Common myeloid progenitor, CD34-positive (primary cell): ENCODE measurements at places on chromosomes 12 and 14.

DNA sequence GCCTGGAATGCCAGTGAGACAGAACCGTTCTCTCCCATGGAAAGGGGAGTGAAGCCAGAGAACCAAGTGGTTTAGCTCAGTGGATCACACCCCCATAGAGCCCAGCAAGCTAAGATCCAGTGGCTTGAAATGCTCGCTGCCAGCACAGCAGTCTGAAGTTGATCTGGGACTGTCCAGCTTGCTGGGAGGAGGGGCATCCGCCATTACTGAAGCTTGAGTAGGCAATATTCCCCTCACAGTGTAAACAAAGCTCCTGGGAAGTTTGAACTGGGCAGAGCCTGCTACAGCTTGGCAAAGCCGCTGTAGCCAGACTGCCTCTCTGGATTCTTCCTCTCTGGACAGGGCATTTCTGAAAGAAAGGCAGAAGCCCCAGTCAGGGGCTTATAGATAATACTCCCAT lies 374.3 kb upstream of the DCN start:
- H3K27ac ChIP-seq, result no peak overlapping the region
- no peak for DNase-seq
- H3K36me3 ChIP-seq, result no peaks in the 10 kb centered on the region
- H3K4me1 ChIP-seq, result no peaks in the 10 kb centered on the region
- H3K4me3 ChIP-seq, result no peak overlapping the region
- no peaks in the 10 kb centered on the region for H3K27me3 ChIP-seq

DNA sequence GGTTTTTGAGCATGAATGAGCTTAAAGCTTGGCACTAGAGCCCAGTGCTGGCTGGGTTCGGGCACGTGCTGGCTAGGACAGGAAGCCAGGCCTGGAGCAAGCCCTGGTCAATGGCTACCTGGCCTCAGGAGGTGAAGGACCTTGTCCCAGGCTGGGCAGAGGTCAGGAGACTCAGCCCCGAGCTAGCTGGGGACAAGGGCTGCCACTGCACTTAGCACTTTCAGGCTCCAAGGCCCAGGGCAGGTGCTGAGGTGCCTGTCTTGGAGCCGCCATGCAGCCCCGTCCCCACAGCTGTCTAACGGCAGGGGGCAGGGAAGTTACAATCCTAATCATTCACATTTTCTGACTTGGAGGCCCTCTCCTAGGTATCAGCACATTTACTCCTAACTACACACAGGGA lies 4.3 kb upstream of the AQP6 start:
- peaks cover 24% of the 10 kb centered on the region for H3K4me1 ChIP-seq
- peaks cover 11% of the 10 kb centered on the region for H3K27me3 ChIP-seq
- H3K27ac ChIP-seq, result no peak overlapping the region
- DNase-seq, result no peak
- H3K4me3 ChIP-seq, result no peak overlapping the region

GRCh38 chr14:36857136-36857535 lies 195.5 kb downstream of the PAX9 start:
- H3K27me3 ChIP-seq, result peaks cover 6% of the 10 kb centered on the region
- no peaks in the 10 kb centered on the region for H3K36me3 ChIP-seq
- H3K4me1 ChIP-seq, result no peaks in the 10 kb centered on the region
- no peak for DNase-seq

- DNase-seq, result no peak
- no peaks in the 10 kb centered on the region for H3K36me3 ChIP-seq
- peaks cover 16% of the 10 kb centered on the region for H3K4me1 ChIP-seq
- H3K27me3 ChIP-seq, result no peaks in the 10 kb centered on the region
Observed at GRCh38 chr12:53051058-53051880, 1.4 kb downstream of the TNS2 start.

- H3K36me3 ChIP-seq, result peaks cover 8% of the 10 kb centered on the region
- H3K27me3 ChIP-seq, result no peaks in the 10 kb centered on the region
- no peaks in the 10 kb centered on the region for H3K4me1 ChIP-seq
- no peak for DNase-seq
- no peak overlapping the region for H3K4me3 ChIP-seq
Observed at GRCh38 chr12:27293463-27293862, 39.2 kb upstream of the BMAL2 start.

DNA sequence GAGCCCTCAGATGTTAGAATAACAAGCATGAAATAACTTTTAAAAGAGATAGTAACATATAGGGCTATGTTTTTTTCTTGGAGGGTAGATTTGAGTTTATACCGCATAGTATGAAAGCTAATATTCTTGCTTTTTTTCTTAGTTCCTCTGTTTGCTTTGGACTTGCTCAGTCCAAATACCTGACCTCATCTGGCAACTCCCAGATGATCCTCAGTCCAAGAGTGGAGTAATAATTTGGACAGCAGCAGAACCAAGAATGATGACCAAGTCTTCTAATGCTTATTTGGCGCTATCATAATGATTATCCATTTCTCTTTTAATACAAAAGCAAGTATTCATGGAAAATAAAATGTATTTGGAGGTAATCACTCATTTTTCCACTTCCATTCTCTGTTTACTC lies 45.6 kb downstream of the GUCY2C start:
- H3K27ac ChIP-seq, result no peak overlapping the region
- H3K27me3 ChIP-seq, result peaks cover 30% of the 10 kb centered on the region
- H3K4me3 ChIP-seq, result no peak overlapping the region
- no peaks in the 10 kb centered on the region for H3K36me3 ChIP-seq

DNA sequence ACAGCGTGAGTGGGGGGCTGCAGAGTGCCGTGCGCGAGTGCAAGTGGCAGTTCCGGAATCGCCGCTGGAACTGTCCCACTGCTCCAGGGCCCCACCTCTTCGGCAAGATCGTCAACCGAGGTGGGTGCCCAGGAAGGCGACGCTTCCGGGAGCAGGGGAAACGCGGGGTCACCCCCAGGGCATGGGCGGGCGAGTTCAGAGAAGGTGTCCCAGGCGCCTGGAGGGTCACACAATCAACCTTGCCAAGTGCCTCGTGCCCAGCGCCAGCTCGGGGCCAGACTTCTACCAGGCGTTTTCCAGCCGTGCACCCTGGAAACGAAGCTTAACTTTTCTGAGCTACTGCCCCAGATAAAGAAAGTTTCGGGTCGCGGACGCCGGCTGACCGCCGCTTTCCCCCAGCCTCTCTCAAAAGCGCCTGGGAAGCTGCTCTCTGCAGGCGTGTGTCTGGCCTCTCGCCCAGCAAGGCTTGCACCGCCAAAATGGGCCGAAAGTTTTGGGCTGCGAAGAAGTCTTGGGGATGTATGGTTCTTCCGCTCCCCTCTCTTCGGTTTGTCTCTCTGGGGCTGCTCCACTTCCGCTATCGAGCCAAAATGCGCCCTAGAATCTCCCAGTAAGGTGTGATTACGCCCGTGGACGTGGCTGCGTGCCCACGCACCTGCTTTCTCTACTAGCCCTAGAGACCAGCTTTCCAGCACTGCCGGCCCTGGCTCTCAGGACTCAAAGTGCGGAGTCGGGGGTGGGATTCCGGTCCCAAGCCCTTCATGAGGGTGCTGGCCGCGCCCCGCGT lies 1.7 kb downstream of the WNT1 start:
- H3K27me3 ChIP-seq, result peaks cover 95% of the 10 kb centered on the region
- peak; percentile 32 for DNase-seq
- H3K4me3 ChIP-seq, result peak overlapping the region; percentile 66
- no peak overlapping the region for H3K27ac ChIP-seq

DNA sequence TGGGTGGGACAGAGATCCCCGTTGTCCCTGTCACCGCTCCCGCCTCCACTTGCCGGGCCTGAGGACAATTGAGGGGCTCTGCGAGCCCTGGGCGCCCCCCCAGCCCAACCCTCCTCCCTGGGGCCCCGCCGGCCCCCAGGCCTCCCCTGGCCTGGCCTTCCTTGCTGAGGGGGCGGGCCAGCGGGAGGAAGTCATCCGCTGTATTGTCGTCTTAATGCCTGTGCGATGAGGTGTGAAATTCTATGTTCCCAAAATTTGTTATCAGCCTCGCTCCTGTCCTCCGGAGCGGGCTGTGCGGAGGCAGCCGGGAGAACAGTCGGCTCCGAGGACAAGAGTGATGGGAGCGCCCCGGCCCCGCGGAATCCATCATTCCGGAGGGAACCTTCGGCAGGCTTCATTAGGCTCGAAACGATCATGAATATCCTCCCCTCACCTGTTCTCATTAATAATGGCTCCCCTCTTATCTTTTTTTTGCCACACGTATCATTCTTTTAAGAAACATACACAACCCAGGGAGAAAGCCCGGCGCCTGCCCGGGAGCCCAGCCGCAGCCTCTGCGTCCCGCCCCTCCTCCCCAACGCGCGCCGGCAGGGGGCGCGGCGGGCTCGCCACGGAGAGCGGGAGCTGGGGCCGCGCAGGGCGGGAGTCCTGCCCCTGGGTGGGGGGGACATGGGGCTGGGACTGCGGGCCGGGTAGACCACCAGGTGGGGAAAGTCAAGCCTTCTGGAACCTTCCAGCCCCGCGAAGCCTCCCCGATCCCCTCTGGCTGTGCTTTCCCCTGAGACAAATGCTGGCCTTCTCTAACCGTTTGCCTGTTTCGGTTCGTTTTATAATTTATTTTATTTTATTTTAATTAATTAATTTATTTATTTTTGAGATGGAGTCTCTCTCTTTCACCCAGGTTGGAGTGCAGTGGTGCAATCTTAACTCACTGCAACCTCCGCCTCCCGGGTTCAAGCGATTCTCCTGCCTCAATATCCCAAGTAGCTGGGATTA lies 17.1 kb upstream of the DLK1 start:
- H3K36me3 ChIP-seq, result no peaks in the 10 kb centered on the region
- DNase-seq, result peak; percentile 48
- peaks cover 52% of the 10 kb centered on the region for H3K4me1 ChIP-seq
- no peak overlapping the region for H3K4me3 ChIP-seq
- no peaks in the 10 kb centered on the region for H3K27me3 ChIP-seq
- no peak overlapping the region for H3K27ac ChIP-seq

DNA sequence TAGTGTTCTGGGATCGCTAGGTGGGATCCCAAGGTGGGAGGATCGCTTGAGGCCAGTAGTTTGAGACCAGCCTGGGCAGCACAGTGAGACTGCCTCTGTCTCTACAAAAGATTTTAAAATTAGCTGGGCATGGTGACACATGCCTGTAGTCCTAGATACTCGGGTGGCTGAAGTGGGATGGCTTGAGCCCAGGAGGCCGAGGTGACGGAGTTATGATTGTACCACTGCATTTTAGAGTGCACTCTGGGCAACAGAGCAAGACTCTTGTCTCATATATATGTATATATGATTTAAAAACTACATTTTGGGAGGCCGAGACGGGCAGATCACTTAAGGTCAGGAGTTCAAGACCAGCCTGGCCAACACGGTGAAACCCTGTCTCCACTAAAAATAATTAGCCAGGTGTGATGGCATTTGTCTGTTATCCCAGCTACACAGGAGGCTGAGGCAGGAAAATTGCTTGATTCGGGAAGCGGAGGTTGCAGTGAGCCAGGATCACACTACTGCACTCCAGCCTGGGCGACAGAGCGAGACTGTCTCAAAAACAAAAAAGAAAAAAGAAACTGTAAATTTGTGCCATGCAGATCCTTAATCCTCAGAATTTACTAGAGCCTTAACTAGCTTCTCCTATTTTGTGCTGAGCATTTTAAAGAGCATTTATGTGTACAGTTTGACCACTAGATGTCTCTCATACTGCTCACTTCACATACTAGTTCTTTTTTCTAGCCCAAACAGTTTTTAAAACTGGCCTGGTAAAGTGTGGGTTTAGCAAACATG lies 114.8 kb downstream of the MON2 start:
- no peak overlapping the region for H3K4me3 ChIP-seq
- H3K36me3 ChIP-seq, result peaks cover 5% of the 10 kb centered on the region
- peak; percentile 84 for DNase-seq

DNA sequence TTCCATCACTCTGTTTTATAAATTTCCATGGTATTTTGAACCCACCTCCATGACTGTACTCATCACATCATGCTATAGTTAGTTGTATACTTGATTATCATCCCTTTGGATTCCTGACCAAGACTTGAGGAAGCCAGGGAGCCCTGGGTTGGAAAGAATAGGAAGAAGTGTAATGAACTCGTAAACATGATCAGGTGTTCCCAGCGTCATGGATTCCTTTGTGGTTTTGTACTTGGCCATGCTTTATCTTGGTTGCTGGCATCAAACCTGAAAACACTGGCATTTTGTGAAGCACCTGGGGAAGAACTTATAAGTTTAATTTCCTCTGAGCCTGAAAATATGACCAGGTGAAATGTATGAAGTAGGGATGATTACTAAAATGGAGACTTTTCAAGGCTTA lies 76.4 kb downstream of the CHST11 start:
- H3K4me3 ChIP-seq, result no peak overlapping the region
- peaks cover 2% of the 10 kb centered on the region for H3K36me3 ChIP-seq
- no peaks in the 10 kb centered on the region for H3K27me3 ChIP-seq

DNA sequence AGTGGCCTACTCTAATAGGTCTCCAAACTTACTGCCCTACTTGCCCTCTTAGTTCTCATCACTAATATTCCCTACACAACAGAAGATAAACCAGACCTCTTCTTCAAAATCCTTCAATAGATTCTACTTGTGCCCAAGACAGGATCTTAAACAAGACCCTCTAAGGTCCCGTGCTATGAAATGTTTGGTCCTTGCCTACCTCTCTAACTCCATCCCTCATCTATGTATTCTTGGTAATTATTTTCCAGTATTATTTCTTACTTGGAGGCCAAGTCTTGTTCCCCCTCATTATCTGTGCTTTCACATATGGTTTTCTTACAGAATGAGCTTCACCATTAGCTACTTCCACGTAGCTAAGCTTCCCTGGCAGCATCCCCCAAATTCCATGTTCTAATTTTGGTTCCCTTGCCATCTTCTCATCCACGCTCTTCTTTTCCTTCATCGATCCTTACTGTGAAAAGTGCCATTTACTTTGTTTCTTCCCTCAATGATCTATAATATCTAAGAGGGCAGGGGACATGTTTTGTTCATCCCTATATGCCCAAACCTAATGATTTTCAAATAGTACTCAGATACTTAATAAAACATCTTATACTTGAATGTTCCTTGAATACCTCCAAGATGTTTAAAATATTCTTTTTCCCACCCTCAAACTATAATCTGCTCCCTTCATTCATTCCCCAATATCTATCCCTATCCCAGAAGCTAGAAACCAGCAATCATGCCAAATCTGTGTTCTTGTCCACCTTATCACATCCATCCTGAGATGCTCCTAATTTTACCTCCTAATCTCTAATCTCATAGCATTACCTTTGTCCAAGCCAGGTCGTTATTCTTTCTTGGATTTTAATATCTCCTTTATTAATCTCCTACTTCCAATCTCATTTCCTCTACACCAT lies 10.1 kb downstream of the HNRNPC start:
- H3K27ac ChIP-seq, result peak overlapping the region; percentile 16
- no peaks in the 10 kb centered on the region for H3K27me3 ChIP-seq
- no peak for DNase-seq
- no peak overlapping the region for H3K4me3 ChIP-seq

DNA sequence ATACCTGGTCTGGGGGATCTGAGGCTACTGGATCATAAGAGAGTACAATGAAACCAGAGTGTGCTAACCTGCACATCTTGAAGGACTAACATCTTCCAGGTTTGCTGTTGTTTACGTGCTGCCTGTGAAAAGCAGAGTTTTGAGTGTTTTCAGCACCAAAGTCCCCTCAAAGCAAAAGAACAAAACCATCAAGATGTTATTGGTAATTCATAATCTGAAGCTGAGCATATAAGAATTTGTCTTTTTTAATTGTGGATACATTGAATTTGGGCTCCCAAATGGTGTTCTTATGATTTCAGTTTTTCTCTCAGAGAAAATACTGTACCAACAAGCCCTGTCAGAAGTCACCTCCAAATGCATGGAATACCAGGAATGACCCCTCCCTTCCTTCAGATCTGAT lies 110.2 kb downstream of the BTG1 start:
- no peak overlapping the region for H3K4me3 ChIP-seq
- no peaks in the 10 kb centered on the region for H3K36me3 ChIP-seq
- H3K27ac ChIP-seq, result no peak overlapping the region
- no peak for DNase-seq

GRCh38 chr12:31000751-31001150 lies 72.9 kb upstream of the DDX11 start:
- H3K27ac ChIP-seq, result no peak overlapping the region
- H3K4me1 ChIP-seq, result no peaks in the 10 kb centered on the region
- H3K27me3 ChIP-seq, result no peaks in the 10 kb centered on the region
- H3K4me3 ChIP-seq, result no peak overlapping the region
- no peak for DNase-seq
